ENCODE measurements at places on chromosomes 1 and 21.

DNA sequence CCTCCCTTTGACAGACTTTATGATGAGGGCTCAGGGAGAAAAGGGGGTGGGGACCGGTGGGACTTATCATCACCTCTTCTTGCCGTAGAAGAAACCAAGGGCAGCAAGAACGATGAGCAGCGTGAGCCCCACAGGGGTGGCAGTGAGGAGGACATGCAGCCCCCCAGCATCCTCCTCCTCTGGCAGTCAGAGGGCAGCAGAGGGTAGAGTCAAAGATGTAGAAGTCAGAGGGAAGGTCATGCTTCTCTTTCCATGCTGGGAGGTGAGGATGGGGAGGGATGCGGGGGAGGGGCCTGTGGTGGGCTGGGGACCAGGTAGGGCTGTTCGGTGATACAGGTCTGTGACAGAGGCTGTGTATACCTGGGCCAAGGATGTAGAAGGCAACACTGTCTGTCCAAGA is 14.8 kb downstream of the INSRR start:
- DNase-seq = no peak

- DNase-seq = no peak
Measured at GRCh38 chr1:42211224-42211623, 46.7 kb upstream of the GUCA2A start.

DNA sequence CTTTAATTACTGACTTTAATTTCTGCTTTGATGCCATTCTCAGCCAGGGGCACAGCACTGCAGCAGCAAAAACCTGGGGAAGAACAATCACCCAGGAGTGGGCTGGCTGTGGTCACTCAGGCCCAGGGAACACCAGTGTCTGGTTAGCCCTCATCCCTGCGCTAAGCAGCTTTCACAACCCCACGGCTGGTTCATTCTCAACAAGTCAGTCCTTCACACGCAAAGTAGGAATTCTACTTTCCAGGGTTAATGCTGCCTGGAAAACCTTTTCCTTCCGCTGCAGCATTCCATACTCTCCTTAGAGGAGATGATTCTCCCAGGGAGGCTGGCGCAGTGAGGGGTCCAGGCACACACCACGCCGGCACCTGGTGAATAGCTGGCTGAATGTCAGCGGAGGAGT is 24.3 kb upstream of the KCNE1 start:
- no peak for DNase-seq

- DNase-seq = peak; percentile 36
Measured at GRCh38 chr1:225763716-225764548, 13.7 kb upstream of the SRP9 start.

DNA sequence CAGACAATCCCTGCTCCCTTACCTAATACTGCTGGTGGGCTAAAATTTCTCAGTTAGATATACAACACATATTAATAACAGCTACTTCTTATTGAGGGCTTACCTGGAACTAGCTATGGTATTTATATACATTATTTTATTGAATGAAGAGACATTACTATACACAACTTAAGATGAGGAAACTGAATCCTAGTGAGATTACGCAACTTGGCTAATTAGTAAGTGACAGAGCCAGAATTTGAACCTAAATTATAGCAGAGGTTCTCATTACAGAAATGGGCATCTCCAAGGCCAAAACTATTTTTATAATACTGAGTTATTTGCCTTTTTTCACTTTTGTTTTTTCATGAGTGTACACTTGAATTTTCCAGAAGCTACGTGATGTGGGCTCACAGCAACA is 44.5 kb upstream of the SMYD2 start:
- DNase-seq = no peak
